ENCODE measurements at places on chromosomes 6 and 20.

GRCh38 chr6:7992002-7992815, 72.0 kb downstream of the BLOC1S5 start:
- DNase-seq: peak; percentile 52

GRCh38 chr6:81996414-81996813, 243.9 kb upstream of the TENT5A start:
- peak; percentile 59 for DNase-seq

GRCh38 chr6:131293472-131293911, 158.2 kb downstream of the AKAP7 start:
- no peak for DNase-seq

- no peak for DNase-seq
Observed at GRCh38 chr20:20085812-20086211, 33.5 kb downstream of the CFAP61 start.

DNA sequence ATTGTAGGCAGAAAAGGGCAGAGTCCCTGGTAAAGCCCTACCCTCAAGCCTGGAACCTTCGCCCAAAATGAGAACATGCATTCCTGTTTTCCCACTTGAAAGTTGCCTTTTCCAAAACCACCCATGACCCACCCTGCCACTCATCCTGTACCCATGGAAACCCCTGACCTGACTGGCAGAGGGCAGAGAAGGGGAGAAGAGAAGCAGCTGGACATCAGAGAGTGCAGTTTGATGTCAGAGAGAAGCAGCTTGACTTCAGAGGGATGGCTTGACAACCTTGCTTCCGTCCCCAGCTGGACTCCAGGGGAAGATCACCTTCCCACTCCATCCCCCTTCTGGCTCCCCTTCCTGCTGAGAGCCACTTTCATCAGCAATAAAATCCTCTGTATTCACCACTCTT, 123.6 kb upstream of the SHLD1 start:
- DNase-seq: no peak

- no peak for DNase-seq
Observed at GRCh38 chr6:135183532-135184440, 2.7 kb downstream of the MYB start.

GRCh38 chr20:53941680-53942471, 128.5 kb downstream of the BCAS1 start:
- no peak for DNase-seq

DNA sequence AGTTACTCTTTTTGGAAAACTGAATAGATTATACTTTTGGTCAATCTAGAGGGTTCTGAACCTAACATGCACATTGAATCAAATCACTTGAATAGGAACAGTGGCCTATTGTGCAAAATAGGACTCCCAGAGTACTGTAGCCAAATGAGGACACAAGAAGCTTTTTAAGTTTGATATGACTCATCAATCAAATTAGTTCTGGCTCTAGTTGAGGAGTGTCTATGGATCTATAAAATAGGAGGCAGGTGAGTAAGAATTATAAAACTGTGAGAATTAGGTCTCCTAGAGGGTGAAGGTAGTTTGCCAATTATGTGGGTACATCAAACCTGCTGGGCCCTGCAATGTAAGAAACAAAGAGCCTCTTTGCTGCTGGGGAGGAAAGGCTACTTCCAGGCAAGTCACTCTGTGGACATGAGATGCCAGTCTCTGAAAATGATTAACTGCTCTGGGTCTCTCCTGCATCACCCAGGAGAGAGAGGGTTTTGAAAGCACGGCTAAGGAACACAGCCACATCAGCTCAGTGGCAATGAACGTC, 112.3 kb downstream of the RCAN2 start:
- no peak for DNase-seq

GRCh38 chr6:105633814-105634213, 230.9 kb upstream of the PREP start:
- DNase-seq: no peak

GRCh38 chr6:135358251-135358821, 139.2 kb downstream of the AHI1 start:
- peak; percentile 88 for DNase-seq

GRCh38 chr6:70547313-70547712, 19.4 kb upstream of the SDHAF4 start:
- DNase-seq: no peak

DNA sequence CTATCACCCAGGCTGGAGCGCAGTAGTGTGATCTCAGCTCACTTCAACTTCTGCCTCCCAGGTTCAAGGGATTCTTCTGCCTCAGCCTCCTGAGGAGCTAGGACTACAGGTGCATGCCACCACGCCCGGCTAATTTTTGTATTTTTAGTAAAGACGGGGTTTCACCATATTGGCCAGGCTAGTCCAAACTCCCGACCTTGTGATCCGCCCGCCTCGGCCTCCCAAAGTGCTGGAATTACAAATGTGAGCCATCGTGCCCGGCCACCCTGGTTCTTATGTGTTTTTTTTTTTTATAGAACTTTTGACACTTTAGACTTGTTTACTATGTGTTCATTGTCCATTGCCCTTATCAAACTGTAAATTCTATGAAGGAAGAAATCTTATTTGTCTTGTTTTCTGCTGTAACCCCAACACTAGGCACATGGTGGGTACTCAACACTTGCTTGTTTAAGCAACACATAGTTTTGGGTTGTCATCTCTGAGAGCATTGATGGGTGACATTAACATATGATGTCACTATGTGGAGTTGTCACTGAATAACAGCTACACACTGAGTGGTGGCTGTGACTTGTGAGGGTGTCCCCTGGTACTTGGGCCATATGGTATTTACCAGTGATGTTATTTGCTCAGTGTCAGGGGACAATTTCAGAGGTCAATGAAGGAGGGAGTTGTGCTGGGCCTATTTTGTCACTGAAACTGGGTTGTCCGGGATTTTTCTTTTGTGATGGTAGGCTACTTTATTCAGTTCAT, 1.5 kb upstream of the PXMP4 start:
- no peak for DNase-seq

DNA sequence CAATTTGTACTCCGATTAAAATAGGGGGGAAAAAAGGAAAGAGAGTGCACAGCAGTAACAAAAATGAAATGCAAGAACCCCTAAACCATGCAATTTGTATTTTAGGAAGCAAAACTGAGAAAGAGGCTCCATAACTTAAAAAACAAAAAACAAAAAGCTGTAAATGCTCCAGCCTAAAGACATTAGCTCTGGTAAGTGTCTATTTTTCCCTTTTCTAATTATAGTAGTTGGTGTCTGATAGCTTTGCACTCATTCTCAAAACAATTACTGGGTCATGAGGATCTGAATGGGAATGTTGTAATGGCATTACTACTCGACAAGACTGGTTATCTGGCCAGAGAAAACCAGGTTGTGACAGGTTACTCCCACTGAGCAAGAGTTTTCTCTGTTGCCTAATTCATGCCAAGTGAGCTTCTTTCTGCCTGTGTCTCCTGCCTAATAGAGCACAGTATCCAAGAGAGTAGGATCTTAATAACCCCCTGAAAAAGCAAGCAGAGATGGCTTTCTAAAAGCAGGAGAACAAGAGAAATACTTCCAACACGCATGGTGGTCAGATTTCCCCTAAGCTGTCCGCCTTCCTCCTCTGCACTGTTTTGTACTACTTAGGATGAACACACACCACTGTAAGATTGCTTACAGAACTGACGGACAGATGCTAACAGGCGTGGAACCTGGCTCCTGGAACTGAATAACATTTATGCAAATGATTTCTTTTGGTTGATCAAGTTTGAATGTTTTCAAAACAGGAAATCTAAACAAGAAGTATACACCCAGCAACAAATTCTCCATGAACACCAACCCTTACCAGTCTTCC, 86.4 kb downstream of the FKBP5 start:
- DNase-seq: no peak

DNA sequence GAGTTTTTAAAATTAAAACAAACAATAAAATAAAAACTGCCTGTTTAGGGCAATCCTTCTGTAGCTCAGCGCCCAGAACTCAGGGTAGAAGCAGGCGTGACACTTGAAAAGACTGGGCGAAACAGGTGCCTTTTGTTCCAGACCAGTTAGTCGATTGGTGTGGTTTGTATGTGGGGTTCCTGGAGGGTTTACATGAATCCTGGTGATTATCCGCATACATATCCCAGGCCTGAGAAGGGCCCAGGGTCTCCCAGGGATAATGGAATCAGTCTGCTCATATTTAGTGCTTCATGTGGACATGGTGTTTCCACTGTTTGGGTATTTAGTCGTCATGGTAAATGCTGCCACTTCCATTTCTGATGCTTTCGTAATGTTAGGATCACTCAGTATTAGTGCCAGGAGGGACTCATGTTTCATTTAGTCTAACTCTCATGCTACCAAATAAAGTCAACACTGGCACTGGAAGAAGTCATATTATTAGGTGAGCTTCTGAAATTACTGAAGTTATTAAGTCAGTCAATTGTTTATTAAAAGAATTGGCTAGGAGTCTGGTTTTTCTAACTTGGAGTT, 116.5 kb downstream of the SAMD5 start:
- no peak for DNase-seq

- no peak for DNase-seq
Observed at GRCh38 chr6:22601984-22602383, 32.6 kb downstream of the HDGFL1 start.

DNA sequence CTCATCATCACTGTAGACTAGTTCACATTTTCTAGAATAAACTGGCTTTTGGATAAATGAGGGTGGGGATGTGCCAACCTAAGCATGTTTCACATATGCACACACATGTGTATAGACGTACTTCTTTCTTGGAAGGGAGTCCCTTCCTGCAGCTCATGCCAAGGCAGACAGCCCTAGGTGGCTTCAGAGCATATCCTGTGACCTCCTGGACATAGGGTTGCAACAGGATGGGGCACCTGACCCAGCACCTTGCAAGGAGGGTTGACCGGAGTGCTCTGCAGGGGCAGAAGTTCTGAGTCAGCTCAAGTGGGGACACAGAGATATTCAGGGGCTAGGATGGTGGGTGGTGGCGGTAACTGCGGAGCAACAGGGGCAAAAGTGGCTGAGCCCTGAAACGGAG, 68.6 kb upstream of the RALGAPA2 start:
- DNase-seq: no peak

GRCh38 chr6:158439255-158439654, 120.6 kb upstream of the TMEM181 start:
- DNase-seq: no peak

GRCh38 chr6:154410619-154411072, 54.0 kb upstream of the IPCEF1 start:
- peak; percentile 98 for DNase-seq

DNA sequence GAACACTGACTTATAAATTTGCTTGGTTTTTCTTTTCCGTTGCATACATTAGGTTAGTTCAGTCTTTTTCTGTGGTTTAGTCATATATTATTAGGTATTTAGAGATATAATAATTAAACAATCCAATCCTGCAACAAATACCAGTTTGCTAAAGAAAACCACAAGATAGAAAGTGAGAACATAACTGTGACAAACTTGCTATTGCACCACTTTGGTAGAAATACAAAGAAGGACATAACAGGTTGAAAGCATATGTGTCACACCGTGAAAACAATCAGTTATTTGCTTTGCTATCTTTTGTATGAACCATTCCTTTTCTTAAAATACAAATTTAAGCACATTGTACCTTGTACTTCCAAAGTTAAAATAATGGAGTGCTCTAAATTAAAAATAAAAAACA, 42.0 kb upstream of the KCNQ5 start:
- DNase-seq: no peak

DNA sequence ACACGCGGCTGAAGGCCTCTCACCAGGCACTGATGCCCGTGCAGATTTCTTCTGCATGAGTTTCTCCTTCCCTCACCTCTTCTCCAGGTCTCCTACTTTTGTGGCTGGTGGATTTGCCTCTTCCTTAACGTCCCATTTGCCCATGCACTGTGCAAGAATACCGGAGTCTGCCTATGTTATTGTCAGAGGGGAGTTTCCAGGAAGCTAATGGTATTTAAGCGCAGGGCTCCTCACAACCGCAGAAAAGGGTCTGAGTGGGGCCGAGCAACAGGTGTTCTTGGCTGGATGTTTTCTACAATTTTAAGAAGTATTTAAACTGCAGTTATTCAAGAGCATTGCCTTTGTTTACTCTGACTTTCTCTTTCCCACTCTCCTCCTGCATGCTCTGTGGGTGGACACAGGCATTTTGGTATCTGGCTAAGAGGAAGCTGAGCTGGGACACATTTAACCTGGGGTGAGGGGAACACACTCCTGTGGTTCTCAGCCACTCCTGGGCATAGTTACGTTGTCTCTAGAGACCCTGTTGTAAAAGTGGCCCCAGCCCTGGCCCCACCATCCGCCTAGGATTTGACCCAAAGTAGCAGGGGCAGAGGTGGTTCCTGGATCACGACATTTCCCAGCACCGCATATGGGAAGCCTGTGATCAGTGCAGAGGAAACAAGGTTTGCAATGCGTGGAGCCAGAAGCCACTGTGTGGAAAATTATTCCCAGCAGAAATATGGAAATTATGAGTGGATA, 34.4 kb downstream of the GGTLC1 start:
- DNase-seq: no peak

- DNase-seq: no peak
Observed at GRCh38 chr6:453152-453551, 61.6 kb downstream of the IRF4 start.

- no peak for DNase-seq
Observed at GRCh38 chr20:12321736-12322135, 404.0 kb downstream of the BTBD3 start.

- DNase-seq: no peak
Observed at GRCh38 chr20:37693242-37693634, 592 bp upstream of the CTNNBL1 start.
